NCI-H187 treated with DMSO at 0.1 percent for 48 hours (cell line): ENCODE measurements at places on chromosomes 2 and 18.

- DNase-seq, result no peak
Measured at GRCh38 chr2:152200565-152201465, 25.3 kb upstream of the STAM2 start.

GRCh38 chr2:225893151-225893550, 493.6 kb downstream of the NYAP2 start:
- no peak for DNase-seq

- no peak for DNase-seq
Measured at GRCh38 chr2:136019306-136019705, 33.9 kb upstream of the DARS1 start.

- DNase-seq, result no peak
Measured at GRCh38 chr2:168971261-168971660, 59.9 kb downstream of the ABCB11 start.

GRCh38 chr18:3554091-3554601, 104.2 kb downstream of the TGIF1 start:
- no peak for DNase-seq

- DNase-seq, result no peak
Measured at GRCh38 chr2:98234776-98235175, 111.5 kb upstream of the CNGA3 start.

DNA sequence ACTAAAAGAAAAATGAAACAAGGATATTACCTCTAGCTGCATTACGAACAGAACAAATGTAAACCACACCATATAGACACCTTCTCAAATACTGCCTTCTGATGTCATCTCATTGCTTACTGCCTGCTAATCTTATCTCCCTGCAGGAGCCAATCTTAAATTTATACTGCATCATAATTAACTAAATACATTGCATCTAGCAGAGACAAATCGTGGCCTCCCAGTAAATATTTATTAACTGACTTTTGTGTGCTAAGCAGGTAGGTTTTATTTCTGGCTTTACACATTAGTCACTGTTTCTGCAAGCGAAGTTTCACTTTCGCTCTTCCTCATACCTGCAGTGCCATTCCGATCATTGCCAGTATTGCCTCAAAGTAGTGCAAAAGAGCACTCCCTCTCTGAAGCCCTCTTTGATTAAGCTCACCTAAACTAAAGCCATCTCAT, 67.5 kb downstream of the SPATS2L start:
- DNase-seq, result no peak

DNA sequence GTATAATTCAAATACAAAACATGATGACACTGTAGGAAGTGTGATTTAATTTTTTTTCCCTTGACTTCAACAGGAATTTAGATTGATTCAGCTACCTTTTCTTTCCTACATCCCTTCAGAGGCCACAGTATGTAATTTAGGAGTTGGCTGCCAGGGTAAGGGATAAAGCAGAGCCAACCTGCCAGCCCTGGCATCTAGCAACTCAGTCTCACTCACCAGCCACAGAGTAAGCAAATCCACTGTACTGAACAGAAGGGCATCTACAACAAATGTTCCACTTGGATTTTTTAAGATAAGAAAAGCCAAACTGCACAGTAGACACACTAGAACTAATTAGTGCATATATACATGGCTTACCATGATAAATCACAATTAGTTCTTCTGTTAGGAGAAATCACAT, 54.3 kb upstream of the PEX13 start:
- DNase-seq, result no peak

DNA sequence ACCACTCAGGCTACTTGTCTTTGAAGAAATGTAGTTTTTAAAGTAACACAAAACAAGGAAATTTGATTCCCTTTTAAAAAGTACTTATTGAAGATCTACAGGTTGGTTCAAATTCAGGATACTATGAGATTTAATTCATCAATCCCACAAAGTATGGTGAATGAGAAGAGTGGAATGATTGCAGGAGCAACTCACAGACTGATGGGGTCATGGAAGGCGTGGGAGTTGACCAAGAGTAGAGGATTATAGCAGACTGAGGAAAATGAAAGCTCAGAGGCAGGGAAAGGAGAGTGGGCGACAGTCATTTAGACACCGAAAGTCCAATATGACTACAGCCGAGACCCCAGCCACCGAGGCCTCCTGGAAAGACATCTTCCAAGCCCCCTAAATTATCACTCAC, 12.5 kb upstream of the DAPL1 start:
- no peak for DNase-seq

DNA sequence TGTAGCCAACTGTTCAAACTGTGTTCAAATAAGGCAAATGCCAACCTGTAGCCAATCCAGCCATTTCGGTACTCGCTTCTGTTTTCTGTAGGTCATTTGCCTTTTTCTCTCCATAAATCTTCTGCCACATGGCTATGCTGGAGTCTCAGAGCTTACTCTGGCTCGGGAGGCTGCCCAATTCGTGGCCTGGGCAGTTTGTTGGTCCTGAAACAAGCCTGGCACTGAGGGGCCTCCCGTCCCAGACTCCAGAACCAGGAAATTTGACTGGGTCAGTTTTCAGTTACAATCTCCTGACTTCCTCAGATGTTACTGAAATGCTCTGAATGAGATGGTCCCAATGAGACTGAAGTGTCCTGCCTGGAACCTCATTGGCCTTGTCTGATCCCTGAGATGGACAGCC, 120.8 kb upstream of the NPAS2 start:
- DNase-seq, result no peak

- DNase-seq, result no peak
Measured at GRCh38 chr2:121947674-121948073, 192.2 kb downstream of the TSN start.

GRCh38 chr2:140392824-140393223, 1612.6 kb upstream of the NXPH2 start:
- no peak for DNase-seq

DNA sequence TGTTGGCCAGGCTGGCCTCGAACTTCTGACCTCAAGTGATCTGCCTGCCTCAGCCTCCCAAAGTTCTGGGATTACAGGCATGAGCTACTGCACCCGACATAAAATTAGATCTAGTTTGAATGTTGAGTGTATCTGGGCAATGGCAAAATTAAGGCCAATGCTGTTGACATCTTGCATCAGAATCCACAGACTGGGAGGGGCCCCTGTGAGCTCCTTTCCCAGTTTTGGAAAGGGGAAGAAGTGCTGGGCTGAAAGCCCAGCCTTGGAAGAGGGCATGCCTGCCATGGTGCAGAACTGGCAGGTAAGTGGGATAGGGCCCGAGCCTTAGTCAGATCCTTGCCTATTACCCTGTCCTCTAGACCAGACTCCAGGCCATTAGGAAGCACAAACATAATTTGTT, 4.5 kb upstream of the MYOM1 start:
- no peak for DNase-seq

DNA sequence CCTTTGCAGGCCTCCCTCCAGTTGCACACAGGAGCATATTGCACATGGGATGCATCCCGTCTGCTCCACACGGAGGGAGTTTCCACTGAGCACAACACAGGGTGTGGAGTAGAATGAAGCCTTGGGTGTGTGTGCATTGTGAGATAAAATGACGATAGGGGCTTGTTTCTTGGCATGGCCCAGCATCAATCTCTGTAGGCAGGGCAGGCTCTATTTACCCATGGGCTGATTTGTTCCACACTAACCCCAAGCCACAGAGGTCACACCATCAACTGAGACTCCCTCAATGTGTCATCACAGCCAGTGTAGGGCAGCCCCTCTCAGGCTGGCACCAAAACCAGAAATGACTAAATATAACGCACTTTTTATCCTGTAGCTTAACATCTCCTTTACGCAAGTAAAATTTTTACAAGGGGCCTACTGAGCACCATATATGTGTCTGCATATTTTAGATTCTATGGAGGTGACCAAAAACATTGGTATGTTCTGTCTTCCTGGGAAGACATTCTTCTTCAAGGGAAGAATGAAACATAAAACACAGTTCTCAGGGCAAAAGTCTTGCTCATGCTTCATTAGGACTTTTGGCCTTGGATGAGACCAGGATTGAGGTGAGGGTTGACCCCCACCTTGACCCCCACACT, 2.7 kb upstream of the GKN1 start:
- no peak for DNase-seq

- no peak for DNase-seq
Measured at GRCh38 chr2:165682546-165682945, 111.5 kb downstream of the GALNT3 start.

DNA sequence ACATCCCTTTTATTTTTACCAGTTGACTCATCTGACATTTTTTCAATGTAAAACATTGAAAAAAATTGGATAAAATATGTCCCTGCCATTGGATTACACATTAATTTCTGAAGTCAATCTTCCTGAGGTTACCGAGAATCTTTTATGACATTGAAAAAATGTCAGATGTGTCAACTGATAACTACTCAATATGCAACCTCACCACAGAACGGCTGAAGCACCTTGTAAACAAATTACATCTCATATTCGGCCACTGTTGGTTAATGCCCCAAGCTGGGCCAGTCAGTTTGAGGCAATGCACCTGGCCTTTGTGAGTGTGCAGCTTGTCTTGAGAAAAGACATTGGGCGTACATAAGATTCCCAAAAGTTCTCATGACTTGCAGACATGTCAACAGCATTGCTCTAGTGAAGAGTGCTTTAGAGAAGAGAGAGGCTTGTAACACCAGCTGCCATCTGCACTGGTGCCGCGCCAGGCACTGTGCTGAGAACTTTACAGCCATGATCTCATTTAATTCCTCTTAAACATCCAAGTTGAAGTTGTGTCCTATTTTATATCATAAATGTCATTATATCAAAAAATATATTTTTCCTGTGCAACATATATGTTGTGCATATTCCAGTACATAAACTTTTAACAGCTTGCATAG, 112.7 kb upstream of the SLC35G4 start:
- no peak for DNase-seq

- no peak for DNase-seq
Measured at GRCh38 chr18:52220062-52220591, 119.9 kb upstream of the DCC start.

DNA sequence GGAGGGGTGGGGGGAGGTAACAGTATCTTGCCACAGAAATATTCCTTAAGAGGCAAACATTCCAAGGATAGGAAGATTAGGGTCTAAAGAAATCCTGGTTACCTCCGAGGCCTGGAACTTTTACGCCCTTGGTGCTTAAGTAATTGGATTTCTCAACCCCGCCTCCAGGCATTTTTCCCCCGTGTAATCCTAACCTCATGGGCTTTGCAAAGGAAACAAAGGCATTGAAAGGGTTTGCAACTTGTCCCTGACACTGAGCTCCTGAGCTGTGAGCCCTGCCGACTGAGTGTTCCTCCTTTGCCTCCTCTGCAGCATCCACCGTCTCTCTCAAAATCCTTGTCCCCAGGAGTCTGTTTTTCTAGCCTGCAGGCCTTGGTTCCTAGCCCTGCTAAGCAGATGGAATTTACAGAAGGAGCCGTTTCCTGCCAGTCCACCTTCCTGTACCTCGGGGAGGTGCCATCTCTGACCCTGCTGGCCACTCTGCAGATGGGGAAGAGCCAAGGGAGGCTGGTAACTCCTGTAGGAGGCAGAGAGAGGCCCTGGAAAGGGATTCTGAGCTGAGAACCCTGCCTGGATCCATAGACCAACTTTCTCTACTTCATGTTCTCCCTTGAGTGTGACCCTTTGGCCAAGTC, 24.2 kb downstream of the TET3 start:
- DNase-seq, result no peak

GRCh38 chr2:179550214-179550613, 285.6 kb upstream of the SESTD1 start:
- DNase-seq, result no peak

GRCh38 chr2:166171216-166171615, 43.4 kb upstream of the SCN1A start:
- DNase-seq, result no peak

DNA sequence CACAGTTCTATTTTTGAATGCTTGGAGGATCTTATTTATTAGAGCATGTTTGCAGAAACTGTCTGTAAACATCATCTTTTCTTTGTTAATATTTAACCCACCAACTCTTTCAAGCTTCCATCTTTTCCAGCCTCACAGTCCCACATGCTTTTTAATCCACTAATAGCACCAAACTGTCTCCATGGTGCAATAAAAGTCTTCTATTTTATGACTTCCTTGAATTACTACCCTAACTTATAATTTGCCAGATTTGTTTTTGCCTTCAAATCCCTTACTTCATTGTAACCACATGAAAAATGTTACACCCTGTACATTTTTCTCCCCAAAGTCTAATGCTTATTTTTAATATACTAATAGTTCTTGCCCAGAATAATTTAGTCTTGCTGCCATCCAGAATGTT, 792.6 kb downstream of the PLCL1 start:
- no peak for DNase-seq

DNA sequence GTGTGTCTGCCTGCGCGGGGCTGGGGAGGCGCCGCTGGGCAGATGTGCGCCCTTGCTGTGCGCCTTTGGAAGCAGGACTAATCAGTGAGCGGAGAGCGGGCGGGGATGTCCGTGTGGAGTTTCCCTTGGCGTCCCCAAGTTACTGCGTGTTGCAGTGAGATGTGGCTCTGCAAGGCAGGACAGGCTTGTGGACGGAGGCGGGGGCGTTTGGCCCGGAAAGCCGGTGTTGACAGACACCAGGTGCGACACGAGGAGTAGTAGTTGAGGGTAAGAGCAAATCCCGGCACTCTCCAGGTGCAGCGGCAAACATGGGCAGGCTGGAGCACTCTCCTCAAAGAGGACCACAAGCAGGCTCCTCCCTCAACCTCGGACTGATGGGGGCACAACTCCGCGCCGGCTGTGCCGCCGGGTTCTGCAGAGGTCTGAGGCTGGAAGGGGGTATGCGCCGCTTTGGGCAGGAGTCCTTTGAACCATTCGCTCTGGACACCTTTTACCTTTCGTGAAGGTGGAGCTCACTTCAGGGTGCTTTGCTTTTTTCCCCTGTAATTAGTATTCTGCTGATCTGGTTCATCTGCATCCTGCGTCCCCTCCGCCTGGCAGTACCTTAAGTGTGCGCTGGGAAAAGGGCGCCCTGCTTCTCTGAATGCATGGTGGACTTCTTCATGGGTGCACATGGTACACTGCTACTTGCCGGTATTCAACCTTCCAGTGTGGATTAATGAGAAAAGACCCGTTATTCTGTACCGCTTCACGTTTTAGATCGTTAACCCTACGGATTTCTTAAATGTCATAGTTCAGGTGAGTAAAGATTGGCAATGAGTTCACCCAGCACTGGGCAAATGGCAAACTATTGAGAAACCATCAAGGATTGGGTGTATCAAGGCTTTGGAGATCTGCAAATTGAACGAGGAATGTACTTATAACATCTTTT, 608 bp downstream of the CDH7 start:
- DNase-seq, result no peak

- no peak for DNase-seq
Measured at GRCh38 chr2:10067330-10067729, 12.9 kb downstream of the CYS1 start.

- DNase-seq, result no peak
Measured at GRCh38 chr2:36246320-36246990, 109.1 kb upstream of the CRIM1 start.
